Thymus (tissue), 14 donors: ENCODE measurements at places on chromosomes 1 and 21.
A peak's percentile ranks its signal among the peaks of the same experiment; 100 is the strongest.

DNA sequence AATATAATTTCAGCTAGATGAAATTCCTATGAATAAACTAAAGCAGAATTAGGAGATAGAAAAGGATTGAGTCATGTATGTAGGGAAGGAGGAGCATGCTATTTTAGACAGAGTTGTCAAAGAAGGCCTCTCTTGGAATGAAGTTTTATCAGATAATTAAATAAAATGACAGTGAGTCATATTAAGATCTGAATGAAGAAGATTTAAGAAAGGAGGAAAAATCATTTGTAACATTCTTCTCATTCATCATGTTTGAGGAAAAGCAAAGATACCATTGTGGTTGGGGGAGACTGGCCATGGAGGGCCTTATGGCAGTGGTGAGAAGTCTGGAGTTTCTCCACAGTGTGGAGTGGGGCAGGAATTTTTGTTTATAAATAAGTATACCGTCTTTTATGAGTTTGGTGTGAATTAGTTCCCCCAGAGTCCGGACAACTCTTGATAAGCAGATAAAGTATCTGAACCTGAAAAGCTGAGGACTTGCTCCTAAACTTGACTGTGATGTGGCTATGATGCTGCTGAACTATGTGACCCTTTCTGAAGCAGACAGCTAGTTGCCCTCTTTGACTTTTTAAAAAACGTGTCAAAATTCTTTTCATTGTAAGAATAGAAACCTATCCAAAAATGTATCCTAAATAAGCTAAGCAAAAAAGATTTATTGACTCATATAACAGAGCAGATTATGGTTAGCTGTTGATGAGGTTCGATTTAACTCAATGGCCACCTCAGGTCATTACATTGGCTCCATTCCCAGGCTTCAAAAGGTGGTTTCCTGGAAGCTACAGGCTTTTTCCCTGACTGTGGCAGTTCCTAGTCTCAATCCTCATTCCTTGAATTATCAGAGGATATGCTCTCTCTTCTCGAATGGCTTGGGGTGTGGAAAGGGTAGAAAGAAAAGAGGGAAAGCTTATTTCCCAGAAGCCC lies 90.8 kb downstream of the LHX9 start:
- no peak overlapping the region for H3K27ac ChIP-seq
- no peak overlapping the region for H3K4me3 ChIP-seq
- no peak for DNase-seq
- no peaks in the 10 kb centered on the region for H3K36me3 ChIP-seq

DNA sequence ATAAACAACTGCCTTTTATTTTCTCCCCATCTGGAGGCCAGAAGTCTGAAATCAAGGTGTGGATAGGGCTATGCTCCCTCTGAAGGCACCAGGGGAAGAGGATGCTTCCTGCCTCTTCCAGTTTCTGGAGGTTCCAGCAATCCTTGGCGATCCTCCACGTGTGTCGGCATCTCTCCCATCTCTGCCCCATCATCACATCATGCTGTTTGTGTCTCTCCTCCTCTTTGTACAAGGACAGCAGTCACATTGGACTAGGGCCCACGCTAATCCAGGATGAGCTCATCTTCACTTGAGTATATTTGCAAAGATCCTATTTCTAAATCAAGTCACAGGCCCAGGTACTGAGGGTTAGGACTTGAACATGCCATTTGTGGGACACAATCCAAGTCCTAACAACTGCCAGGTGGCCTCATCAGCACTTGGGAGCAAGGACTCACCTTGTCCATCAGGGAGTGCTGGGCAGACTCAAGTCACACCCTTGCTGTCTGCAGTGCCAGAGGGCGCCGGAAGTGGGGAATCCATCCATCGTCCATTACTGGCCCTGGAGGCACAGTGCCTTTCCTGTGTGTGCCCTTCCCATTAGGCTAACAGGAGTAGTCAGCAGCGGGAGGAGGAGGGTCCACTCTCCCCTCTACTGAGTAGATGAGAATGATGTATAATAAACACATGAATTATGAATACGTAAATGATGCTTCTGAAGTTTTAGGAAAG lies 185.4 kb upstream of the AJAP1 start:
- no peaks in the 10 kb centered on the region for H3K36me3 ChIP-seq
- no peak for DNase-seq
- H3K27ac ChIP-seq = no peak overlapping the region
- no peaks in the 10 kb centered on the region for H3K27me3 ChIP-seq

DNA sequence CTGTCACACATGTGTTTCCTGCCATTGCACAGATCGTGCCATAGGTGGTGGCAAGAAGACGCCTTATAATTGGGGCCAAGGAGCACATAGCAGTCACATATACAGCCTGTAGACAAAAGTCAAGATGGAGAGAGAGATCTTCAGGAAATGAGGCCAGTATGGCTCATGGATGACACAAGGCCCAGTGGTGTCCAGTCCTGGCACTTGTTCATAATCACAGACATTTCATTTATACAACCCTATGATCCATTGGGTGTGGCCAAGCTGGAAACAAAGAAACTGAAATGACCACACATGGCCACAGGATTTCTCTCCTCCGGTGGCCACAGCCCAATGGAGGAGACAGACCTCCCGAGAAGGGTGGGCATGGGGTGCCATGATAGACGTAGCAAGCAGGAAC lies 78.5 kb upstream of the KAZN start:
- no peak overlapping the region for H3K4me3 ChIP-seq
- H3K27me3 ChIP-seq = no peaks in the 10 kb centered on the region
- no peaks in the 10 kb centered on the region for H3K36me3 ChIP-seq
- no peak overlapping the region for H3K27ac ChIP-seq

DNA sequence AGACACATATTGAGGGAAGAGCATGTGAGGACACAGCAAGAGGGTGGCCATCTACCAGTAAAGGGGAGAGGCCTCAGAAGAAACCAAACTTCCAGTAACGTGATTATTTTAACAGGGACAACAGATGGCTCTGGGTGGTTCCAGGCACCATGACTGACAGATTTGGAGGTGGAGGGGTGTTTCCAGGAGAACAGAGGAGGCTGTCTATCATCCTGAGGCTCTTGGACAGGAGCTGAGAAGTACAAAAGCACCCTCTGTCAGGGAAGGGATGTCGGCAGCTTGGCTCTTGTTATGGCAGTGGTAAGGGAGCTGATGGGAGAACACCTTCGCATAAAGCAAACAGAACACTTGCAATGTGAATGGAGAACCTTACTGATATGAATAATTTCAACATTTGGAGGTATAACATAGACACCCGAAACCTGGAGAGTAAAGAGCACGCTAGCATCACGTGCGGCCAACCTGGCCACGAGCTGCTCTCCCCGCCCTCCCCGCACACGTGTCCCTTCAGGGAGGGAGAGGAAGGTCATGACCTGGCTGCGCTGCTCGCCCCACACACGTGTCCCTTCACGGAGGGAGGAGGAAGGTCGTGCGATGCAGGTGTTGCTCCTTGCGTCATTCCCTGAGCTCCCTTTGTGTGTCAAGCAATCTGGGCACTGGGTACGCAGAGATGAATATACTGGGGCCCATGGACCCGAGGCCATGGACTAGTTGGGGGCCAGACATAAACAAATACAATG lies 37.5 kb upstream of the NLRP3 start:
- H3K4me3 ChIP-seq = no peak overlapping the region
- DNase-seq = no peak
- H3K27me3 ChIP-seq = no peaks in the 10 kb centered on the region
- H3K27ac ChIP-seq = no peak overlapping the region

- peaks cover 6% of the 10 kb centered on the region for H3K36me3 ChIP-seq
- H3K4me1 ChIP-seq = peaks cover 18% of the 10 kb centered on the region
- no peak for DNase-seq
- H3K4me3 ChIP-seq = peak overlapping the region; percentile 9
Measured at GRCh38 chr1:198664068-198664788, 25.4 kb downstream of the PTPRC start.

GRCh38 chr1:40802742-40803113 lies 19.1 kb downstream of the KCNQ4 start:
- H3K36me3 ChIP-seq = no peaks in the 10 kb centered on the region
- H3K4me3 ChIP-seq = no peak overlapping the region
- peaks cover 10% of the 10 kb centered on the region for H3K4me1 ChIP-seq
- no peak overlapping the region for H3K27ac ChIP-seq
- no peaks in the 10 kb centered on the region for H3K27me3 ChIP-seq
- DNase-seq = no peak

- no peaks in the 10 kb centered on the region for H3K27me3 ChIP-seq
- no peak overlapping the region for H3K4me3 ChIP-seq
- H3K27ac ChIP-seq = no peak overlapping the region
Measured at GRCh38 chr1:195915826-195916225, 692.4 kb downstream of the KCNT2 start.

GRCh38 chr1:117902944-117903343 lies 26.5 kb downstream of the GDAP2 start:
- no peak overlapping the region for H3K4me3 ChIP-seq
- no peak for DNase-seq
- H3K27me3 ChIP-seq = no peaks in the 10 kb centered on the region
- no peaks in the 10 kb centered on the region for H3K4me1 ChIP-seq
- H3K27ac ChIP-seq = no peak overlapping the region
- peaks cover 34% of the 10 kb centered on the region for H3K36me3 ChIP-seq

DNA sequence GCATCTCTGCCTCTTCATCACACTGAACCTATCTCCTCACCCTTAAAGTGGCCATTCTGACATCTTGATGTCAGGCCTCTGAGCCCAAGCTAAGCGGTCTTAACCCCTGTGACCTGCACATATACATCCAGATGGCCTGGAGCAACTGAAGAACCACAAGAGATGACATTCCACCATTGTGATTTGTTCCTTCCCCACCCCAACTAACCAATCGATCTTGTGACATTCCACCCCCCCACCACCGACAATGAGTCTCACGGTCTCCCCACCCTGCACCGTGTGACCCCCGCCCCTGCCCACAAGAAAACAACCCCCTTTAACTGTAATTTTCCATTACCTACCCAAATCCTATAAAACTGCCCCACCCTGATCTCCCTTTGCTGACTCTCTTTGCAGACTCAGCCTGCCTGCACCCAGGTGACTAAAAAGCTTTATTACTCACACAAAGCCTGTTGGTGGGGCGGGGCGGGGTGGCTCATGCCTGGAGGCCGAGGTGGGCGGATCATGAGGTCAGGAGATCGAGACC lies 21.0 kb upstream of the PINK1 start:
- no peak for DNase-seq
- H3K4me3 ChIP-seq = no peak overlapping the region
- no peak overlapping the region for H3K27ac ChIP-seq
- no peaks in the 10 kb centered on the region for H3K27me3 ChIP-seq

GRCh38 chr1:167654975-167655575 lies 25.0 kb downstream of the RCSD1 start:
- H3K4me1 ChIP-seq = peaks cover 56% of the 10 kb centered on the region
- peaks cover 71% of the 10 kb centered on the region for H3K36me3 ChIP-seq
- H3K27ac ChIP-seq = no peak overlapping the region
- no peak overlapping the region for H3K4me3 ChIP-seq

GRCh38 chr1:223355699-223356098 lies 8.3 kb downstream of the SUSD4 start:
- H3K4me1 ChIP-seq = no peaks in the 10 kb centered on the region
- no peaks in the 10 kb centered on the region for H3K36me3 ChIP-seq
- H3K27ac ChIP-seq = no peak overlapping the region
- H3K27me3 ChIP-seq = peaks cover 7% of the 10 kb centered on the region

GRCh38 chr1:186871784-186872183 lies 43.0 kb downstream of the PLA2G4A start:
- H3K36me3 ChIP-seq = no peaks in the 10 kb centered on the region
- H3K4me1 ChIP-seq = no peaks in the 10 kb centered on the region
- H3K27ac ChIP-seq = no peak overlapping the region
- DNase-seq = no peak
- H3K27me3 ChIP-seq = no peaks in the 10 kb centered on the region

GRCh38 chr1:246591504-246591903 lies 25.2 kb downstream of the CNST start:
- H3K27ac ChIP-seq = no peak overlapping the region
- no peak for DNase-seq
- peaks cover 30% of the 10 kb centered on the region for H3K36me3 ChIP-seq
- H3K27me3 ChIP-seq = no peaks in the 10 kb centered on the region
- H3K4me3 ChIP-seq = no peak overlapping the region

DNA sequence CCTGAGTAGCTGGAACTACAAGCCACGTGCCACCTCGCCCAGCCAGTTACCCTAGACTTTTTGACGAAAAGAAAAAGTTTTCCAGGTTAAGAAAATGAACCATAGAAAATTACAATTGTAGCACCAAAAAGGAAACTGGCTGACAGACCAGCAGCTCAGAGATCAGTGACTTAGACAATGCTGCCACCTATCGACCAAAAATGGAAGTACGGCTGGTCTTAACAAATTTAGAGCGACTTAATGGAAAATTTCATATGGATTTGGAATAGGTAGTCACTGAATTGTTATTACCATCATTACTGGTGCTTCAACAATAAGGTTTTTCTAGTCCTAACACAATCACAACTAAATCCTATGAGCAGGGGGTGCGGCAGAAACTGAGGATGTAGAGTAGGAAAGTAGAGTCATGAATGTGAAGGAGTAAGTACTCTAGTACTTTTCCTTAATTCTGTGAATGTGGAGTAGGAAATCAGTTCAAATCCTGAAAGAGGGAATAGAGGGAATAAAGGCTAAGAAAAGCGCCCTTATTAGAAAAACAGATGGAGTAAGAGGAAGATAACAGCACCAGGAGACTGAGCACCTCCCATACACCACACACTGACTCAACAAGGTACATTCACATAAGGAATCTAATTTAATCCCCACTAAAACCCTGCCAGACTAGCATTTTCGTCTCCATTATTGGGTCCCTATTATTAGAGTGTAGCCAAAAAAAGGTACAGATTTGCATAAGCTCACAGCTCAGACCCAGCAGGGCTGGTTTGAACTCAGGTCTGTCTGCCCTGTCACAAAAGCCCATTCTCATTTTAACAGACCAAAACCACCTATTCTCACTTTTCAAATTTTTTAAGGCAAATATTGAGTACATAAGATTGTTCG lies 37.9 kb upstream of the MGST3 start:
- peak; percentile 73 for DNase-seq
- no peaks in the 10 kb centered on the region for H3K36me3 ChIP-seq

- no peaks in the 10 kb centered on the region for H3K4me1 ChIP-seq
- DNase-seq = no peak
- H3K27ac ChIP-seq = no peak overlapping the region
- no peak overlapping the region for H3K4me3 ChIP-seq
Measured at GRCh38 chr1:201904579-201904978, 15.9 kb downstream of the SHISA4 start.
